ENCODE measurements at places on chromosomes 1 and 21.

DNA sequence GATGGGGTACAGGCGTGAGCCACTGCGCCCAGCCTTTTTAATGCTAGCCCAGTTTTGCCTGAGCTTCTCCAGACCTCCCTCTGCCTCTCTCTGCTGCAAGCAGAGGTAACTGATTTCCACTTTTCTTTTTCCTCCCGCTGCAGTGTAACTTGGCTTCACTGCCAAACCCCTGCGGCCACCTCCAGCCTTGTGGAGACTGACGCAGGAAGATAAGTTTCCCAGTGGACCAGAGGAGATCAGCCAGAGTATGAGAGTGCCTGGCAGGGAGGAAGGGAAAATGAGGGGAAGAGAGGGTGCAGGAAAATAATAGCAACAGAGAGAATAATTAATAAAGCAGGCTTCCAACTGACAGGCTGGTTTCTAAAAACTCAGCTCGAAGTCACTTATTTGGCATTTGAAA is 143.7 kb downstream of the PCNX2 start:
- no peaks in the 10 kb centered on the region for H3K36me3 ChIP-seq

DNA sequence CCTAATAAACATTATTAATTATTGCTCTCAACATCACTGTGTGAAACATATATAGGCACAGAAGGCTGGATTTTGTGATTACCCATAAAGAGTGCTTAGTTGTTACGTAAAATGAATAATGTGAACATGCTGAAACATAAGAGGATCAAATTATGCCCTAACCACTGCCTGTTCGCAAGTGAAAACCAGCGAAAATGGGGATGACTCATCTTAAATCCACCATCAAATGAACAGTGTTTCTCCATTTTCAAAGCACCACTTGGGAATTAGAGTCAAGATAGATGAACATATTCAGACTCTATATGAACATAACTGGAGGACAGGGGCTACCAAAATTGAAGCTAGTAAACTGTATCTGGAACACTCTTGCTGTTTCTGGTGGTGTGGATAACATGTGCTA is 386.2 kb downstream of the HHIPL2 start:
- H3K27me3 ChIP-seq, result no peaks in the 10 kb centered on the region
- no peak overlapping the region for H3K4me3 ChIP-seq
- no peak overlapping the region for H3K27ac ChIP-seq

DNA sequence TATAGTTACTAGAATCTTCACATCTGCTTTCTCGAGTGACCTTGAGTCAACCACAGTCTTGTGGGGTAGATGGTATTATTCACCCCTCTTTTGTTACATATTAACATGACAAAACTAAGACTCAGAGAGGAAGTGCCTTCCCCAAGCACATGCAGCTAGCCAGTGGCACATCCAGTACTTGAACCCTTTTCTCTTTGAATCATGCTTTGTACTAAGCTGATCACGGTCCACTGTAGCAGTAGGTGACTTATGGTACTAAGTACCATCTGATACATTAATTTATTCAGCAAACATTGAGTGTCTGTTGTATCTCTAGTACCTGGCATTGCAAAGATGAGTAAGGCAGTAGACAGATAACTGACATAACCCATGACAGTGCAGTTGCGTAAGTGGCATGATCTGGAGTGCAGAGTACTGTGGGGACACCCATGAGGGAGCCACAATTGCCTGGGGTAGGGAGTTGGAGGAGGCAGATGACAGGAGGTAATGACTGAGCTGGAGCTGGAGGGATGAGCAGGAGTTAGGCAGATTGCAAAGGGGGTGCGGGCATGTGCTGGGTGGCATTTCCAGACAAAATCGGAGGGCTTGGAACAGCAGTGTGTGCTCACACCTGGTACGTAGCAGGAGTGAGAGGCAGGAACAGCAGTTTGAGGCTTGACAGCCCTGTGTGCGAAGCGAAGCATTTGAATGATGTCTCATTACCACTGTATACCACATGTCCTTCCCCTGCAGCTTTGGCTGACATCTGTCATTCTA is 29.8 kb downstream of the UCK2 start:
- H3K4me1 ChIP-seq, result peaks cover 32% of the 10 kb centered on the region
- H3K27me3 ChIP-seq, result no peaks in the 10 kb centered on the region

- H3K36me3 ChIP-seq, result no peaks in the 10 kb centered on the region
- H3K27ac ChIP-seq, result no peak overlapping the region
- H3K4me3 ChIP-seq, result no peak overlapping the region
- no peaks in the 10 kb centered on the region for H3K27me3 ChIP-seq
- DNase-seq, result no peak
These were observed 14.9 kb upstream of the CYB5R1 start for GRCh38 chr1:202981939-202982338.

GRCh38 chr21:36129219-36129618 is 5.7 kb upstream of the CBR3 start:
- peaks cover 1% of the 10 kb centered on the region for H3K27me3 ChIP-seq
- DNase-seq, result no peak
- H3K36me3 ChIP-seq, result no peaks in the 10 kb centered on the region
- no peak overlapping the region for H3K27ac ChIP-seq
- peaks cover 5% of the 10 kb centered on the region for H3K4me1 ChIP-seq
- no peak overlapping the region for H3K4me3 ChIP-seq

- H3K36me3 ChIP-seq, result no peaks in the 10 kb centered on the region
- no peak overlapping the region for H3K27ac ChIP-seq
- H3K4me1 ChIP-seq, result no peaks in the 10 kb centered on the region
- no peak for DNase-seq
- no peak overlapping the region for H3K4me3 ChIP-seq
These were observed 1.9 kb upstream of the GPR52 start for GRCh38 chr1:174445817-174446216.

GRCh38 chr1:58922302-58923089 is 138.6 kb upstream of the JUN start:
- H3K4me1 ChIP-seq, result peaks cover 12% of the 10 kb centered on the region

- H3K27ac ChIP-seq, result no peak overlapping the region
- no peaks in the 10 kb centered on the region for H3K4me1 ChIP-seq
- H3K36me3 ChIP-seq, result no peaks in the 10 kb centered on the region
- no peaks in the 10 kb centered on the region for H3K27me3 ChIP-seq
- no peak for DNase-seq
These were observed 73.2 kb downstream of the KIFAP3 start for GRCh38 chr1:170001266-170001665.

DNA sequence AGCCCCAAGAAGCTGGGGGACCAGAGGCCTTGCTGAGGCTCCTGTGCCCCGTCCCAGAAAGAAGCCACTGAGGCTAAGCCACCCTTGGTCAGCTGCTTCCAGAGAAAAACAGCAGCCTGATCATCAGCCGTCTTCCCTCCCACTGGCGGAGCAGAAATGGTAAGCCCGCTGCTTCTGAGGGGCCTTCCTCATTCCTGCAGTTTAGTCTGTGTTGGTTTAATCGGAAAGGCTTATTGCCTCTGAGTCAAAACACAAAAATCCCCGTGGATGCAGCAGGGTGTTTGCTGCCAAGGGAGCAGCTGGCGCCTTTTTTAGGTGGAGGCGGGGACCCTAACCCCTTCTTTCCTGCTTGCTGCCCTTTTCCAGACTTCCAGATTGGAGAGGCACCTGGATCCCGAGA is 33.9 kb downstream of the SPSB1 start:
- DNase-seq, result no peak
- H3K4me3 ChIP-seq, result no peak overlapping the region
- H3K4me1 ChIP-seq, result no peaks in the 10 kb centered on the region

- DNase-seq, result no peak
- H3K27ac ChIP-seq, result no peak overlapping the region
- H3K27me3 ChIP-seq, result no peaks in the 10 kb centered on the region
- no peaks in the 10 kb centered on the region for H3K36me3 ChIP-seq
- H3K4me1 ChIP-seq, result no peaks in the 10 kb centered on the region
These were observed 21.8 kb upstream of the PLEKHO1 start for GRCh38 chr1:150127868-150128267.

DNA sequence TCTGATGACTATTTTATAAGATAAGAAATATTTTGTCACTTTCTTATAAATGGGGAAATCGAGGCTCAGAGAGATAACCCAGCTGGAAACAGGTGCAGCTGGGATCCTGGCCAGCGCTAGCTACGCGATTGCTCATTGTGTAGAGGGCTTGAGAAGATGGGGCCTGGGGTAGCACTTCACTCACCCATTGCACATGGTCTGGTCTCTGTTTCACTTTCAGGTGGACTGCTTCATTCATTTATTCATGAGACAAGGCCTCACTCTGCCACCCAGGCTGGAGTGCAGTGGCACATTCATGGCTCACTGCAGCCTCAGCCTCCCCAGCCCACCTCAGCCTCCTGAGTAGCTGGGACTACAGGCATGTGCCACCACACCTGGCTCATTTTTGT is 23.8 kb downstream of the UBE4B start:
- no peak overlapping the region for H3K4me3 ChIP-seq
- H3K27me3 ChIP-seq, result no peaks in the 10 kb centered on the region
- H3K4me1 ChIP-seq, result no peaks in the 10 kb centered on the region
- peaks cover 8% of the 10 kb centered on the region for H3K36me3 ChIP-seq
- no peak overlapping the region for H3K27ac ChIP-seq

GRCh38 chr1:5982276-5982675 is 9.9 kb downstream of the NPHP4 start:
- peaks cover 3% of the 10 kb centered on the region for H3K4me1 ChIP-seq
- no peaks in the 10 kb centered on the region for H3K36me3 ChIP-seq
- H3K27ac ChIP-seq, result no peak overlapping the region
- no peak for DNase-seq
- no peaks in the 10 kb centered on the region for H3K27me3 ChIP-seq

GRCh38 chr1:117793413-117793812 is 136.0 kb downstream of the GDAP2 start:
- H3K4me3 ChIP-seq, result no peak overlapping the region
- DNase-seq, result no peak
- no peaks in the 10 kb centered on the region for H3K27me3 ChIP-seq
- H3K4me1 ChIP-seq, result no peaks in the 10 kb centered on the region
- no peak overlapping the region for H3K27ac ChIP-seq

- no peaks in the 10 kb centered on the region for H3K27me3 ChIP-seq
- DNase-seq, result no peak
- H3K36me3 ChIP-seq, result no peaks in the 10 kb centered on the region
- H3K4me1 ChIP-seq, result no peaks in the 10 kb centered on the region
- no peak overlapping the region for H3K4me3 ChIP-seq
These were observed 52.7 kb upstream of the ADARB1 start for GRCh38 chr21:45021428-45022347.

GRCh38 chr1:104636581-104636980 is 886.9 kb downstream of the AMY1C start:
- no peaks in the 10 kb centered on the region for H3K36me3 ChIP-seq
- no peak for DNase-seq

DNA sequence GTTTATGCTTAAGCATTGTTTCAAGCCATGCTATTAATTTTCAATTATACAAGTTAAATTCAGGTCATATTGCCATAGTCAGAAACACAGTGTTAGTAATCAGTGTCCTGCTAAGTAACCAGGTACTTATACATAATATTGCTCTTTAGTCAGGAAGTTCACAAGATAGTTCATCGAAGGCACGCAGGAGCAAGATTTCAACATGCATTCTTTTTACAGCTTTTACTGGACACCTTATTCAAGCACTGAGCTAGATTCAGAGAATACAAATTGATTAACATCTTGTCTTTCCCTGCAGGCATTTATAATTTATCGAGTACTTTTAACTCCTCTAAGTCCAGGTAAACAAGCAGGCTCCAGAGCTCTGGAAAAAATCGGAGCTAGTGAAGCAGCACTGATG is 202.3 kb upstream of the BRINP3 start:
- H3K27me3 ChIP-seq, result no peaks in the 10 kb centered on the region
- DNase-seq, result no peak
- no peak overlapping the region for H3K27ac ChIP-seq
- H3K4me1 ChIP-seq, result no peaks in the 10 kb centered on the region

DNA sequence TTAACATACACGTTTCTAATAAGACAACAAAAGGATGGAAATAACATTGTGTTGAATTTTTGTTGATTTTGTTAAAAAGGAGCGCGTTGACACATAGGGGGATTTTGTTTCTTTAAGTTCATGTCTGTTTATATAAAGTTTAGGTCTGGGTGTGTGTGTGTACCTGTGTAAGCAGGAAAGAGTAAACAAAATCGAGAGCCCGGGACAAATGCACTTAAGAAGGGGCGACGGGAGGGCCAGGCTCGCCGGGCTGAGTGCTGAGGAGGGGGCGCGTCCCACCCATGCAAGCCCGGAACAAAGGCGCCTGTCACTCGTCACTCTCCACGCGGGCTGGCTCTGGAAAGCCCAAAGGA is 28.8 kb upstream of the TRIM17 start:
- H3K27me3 ChIP-seq, result peaks cover 8% of the 10 kb centered on the region
- H3K4me3 ChIP-seq, result peak overlapping the region; percentile 47
- H3K27ac ChIP-seq, result no peak overlapping the region
- no peak for DNase-seq

DNA sequence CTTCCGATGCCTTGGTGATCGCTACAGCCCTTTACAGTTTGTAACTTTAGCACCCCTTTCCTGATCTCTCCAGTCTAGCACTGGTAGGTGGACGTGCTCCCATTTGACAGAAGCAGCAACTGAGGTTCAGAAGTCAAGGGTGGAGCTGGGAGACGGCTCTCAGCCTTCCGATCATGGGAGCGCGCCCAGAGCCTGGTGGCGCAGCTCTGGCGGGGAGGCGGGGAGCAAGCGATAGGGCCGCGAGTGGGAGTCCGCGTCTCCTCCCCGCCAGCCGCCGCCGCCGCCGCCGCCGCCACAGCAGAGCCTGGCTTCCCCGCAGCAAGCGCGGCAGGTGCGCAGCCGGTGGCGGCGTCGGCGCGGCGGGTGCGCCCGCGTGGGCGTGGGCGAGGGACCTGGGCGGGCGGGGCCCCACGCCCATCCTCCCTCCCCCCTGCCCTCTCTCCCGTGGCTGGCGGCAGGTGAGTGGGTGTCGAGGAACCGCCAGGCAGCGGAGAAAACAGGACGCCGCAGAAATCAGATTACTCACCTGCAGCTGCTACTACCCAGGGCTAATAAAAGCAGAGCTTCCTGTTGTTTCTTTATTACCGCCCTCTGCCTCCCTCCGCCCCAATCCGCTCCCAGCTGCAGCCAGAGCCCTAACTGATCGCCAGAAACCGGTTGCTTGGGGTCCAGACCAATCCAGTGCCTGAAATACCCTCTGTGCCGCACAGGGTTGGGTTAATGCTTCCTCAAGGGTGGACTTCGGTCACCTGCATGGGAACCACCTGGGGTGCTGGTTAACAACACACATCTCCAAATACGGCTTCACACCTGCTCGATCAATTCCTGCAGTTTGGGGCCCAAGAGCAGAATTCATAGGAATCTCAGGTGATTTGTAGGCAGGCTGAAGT is 60.2 kb upstream of the ID3 start:
- H3K4me1 ChIP-seq, result peaks cover 36% of the 10 kb centered on the region
- DNase-seq, result no peak
- no peaks in the 10 kb centered on the region for H3K36me3 ChIP-seq
- peak overlapping the region; percentile 51 for H3K27ac ChIP-seq
- H3K27me3 ChIP-seq, result no peaks in the 10 kb centered on the region
- peak overlapping the region; percentile 64 for H3K4me3 ChIP-seq
